ENCODE measurements at places on chromosomes 11 and 22.
A peak's percentile ranks its signal among the peaks of the same experiment; 100 is the strongest.

- DNase-seq, result no peak
These were observed 14.4 kb downstream of the ELMOD1 start for GRCh38 chr11:107605061-107606006.

DNA sequence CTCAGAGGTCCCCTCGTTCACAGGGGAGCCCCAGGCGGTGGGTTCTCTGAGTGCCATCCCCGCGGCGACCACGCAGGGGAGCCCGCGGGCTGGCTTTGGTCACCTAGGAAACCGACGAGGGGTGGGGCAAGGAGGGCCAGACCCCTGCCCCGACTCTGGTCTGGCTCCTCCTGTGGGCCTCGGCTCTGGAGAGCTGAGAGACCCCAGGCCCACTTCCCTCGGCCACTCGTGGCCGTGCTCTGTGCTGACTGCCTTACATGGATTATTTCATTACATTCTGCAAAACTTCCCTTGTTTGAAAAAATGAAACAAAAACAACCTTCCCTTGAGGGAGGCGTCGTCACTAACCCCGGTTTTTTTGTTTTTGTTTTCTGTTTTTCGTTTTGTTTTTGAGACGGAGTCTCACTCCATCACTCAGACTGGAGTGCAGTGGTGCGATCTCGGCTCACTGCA lies 15.1 kb upstream of the CYTH4 start:
- DNase-seq, result peak; percentile 53

- DNase-seq, result no peak
These were observed 151.4 kb downstream of the BLID start for GRCh38 chr11:121964591-121964990.

DNA sequence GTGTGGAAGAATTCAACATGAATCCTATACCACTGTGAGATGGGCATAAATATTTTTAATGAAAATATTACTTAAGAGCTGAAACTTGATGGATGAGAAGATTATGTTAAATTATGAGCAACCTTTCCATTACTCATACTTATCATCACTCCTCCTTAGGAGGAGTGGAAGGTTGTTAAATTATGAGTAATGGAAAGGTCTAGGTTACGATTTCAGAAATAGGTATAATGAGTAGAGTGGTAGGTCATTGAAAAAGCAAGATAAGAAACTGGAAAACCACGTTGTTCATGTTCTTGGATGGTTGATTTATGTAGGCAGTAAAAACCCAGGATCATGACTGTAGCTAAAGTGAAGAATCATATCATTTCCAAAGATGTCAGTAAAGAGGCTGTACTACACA lies 973.2 kb upstream of the RAG2 start:
- DNase-seq, result no peak

GRCh38 chr11:93655047-93655446 lies 6.4 kb upstream of the CEP295 start:
- no peak for DNase-seq

GRCh38 chr11:88348870-88349269 lies 11.3 kb upstream of the CTSC start:
- DNase-seq, result no peak

GRCh38 chr11:74490941-74491340 lies 2.6 kb downstream of the LIPT2 start:
- no peak for DNase-seq

GRCh38 chr22:32697331-32697995 lies 104.0 kb upstream of the TIMP3 start:
- DNase-seq, result no peak

DNA sequence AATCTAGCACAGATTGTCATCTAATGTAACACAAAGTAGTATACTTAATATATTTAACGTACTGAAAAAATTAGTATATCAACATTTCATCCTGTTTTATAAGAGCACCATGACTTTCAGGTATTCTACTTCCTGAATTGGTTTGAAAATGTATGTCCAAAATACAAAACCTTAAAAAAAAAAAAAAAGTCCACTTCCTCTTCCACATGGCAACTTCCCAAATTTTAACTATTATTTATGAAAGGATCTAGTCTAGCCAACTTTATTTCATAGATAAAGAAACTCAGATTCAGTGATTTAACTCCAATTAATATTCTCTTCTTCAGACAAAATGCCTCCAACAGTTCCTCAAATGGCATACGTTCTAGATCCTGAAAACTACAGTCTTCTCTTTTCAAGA lies 44.0 kb downstream of the PIK3C2A start:
- DNase-seq, result no peak

DNA sequence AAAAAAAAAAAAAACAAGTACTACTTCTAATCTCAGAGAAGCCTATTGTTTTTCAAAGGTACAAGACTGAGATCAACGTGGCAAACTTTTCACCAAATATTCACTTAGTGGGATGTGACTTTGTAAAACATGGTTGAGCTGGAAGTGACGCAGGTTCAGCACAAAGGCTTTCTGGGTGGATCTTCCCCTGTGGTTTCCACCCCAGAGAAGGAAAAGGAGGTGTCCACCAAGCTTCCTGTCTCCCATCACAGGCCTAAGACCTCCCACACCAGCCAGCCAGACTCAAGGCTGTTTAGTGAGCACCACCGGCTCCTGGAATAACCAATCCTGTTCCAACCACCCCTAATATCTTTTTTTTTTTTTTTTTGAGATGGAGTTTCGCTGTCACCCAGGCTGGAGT lies 5.7 kb downstream of the TMEM184B start:
- DNase-seq, result no peak

Measured in NCI-H526 (cell line).